Foreskin keratinocyte (primary cell): ENCODE measurements at places on chromosomes 7 and 10. TPM values are rescaled to one million over a fixed set of nuclear protein-coding genes. Genes with fewer than 3 reads are reported as not detected.

Gene DGKI
- not detected in 2 replicates for total RNA-seq

Gene ALOX5
- not detected in 2 replicates for total RNA-seq

Gene MEST
- 32.0 and 42.3 TPM in 2 replicates for total RNA-seq

Gene CYP3A5
- total RNA-seq = 1.1 and 1.9 TPM in 2 replicates

Gene CDK14
- total RNA-seq = 8.1 and 9.5 TPM in 2 replicates

Gene AKR1C4
- total RNA-seq = not detected in 2 replicates

Gene DPP6
- total RNA-seq = not detected in 2 replicates

Gene FAM131B
- 0.18 and 0.20 TPM in 2 replicates for total RNA-seq

Gene XRCC2
- 7.0 and 9.3 TPM in 2 replicates for total RNA-seq

Gene GPR146
- not detected in 2 replicates for total RNA-seq

Gene ATG9B
- 0.18 and 0.31 TPM in 2 replicates for total RNA-seq

Gene CLRN3
- total RNA-seq = not detected in 2 replicates

Gene PHYHIPL
- not detected in 2 replicates for total RNA-seq

Gene CTTNBP2
- total RNA-seq = 0.14 and 0.75 TPM in 2 replicates

Gene DLX5
- 0.28 and 0.37 TPM in 2 replicates for total RNA-seq

Gene FGFR2
- 30.3 and 35.8 TPM in 2 replicates for total RNA-seq

Gene SOSTDC1
- total RNA-seq = 0.07 TPM in 1 of 2 replicates, not detected in the other

Gene TWIST1
- 0.28 and 0.31 TPM in 2 replicates for total RNA-seq

Gene DENND2A
- total RNA-seq = 1.1 and 3.0 TPM in 2 replicates

Gene SLC26A3
- total RNA-seq = not detected in 2 replicates

Gene PNLIPRP2
- not detected in 2 replicates for total RNA-seq

Gene ASCC1
- 27.7 and 28.8 TPM in 2 replicates for total RNA-seq

Gene IL2RA
- not detected in 2 replicates for total RNA-seq

Gene SLIT1
- total RNA-seq = not detected in 2 replicates

Gene GRM3
- total RNA-seq = not detected in 2 replicates

Gene PRSS1
- total RNA-seq = not detected in 2 replicates

Gene SSBP1
- 251 and 260 TPM in 2 replicates for total RNA-seq

Gene HTR5A
- total RNA-seq = not detected in 2 replicates

Gene PODXL
- 0.53 and 2.3 TPM in 2 replicates for total RNA-seq

Gene CALML3
- total RNA-seq = 2.7 and 4.7 TPM in 2 replicates

Gene STX1A
- total RNA-seq = 15.9 and 20.1 TPM in 2 replicates

Gene CPVL
- total RNA-seq = 1.5 and 3.2 TPM in 2 replicates

Gene TOMM7
- total RNA-seq = 231 and 280 TPM in 2 replicates

Gene PKD2L1
- total RNA-seq = not detected in 2 replicates

Gene SPDYE8
- not detected in 2 replicates for total RNA-seq

Gene MOGAT3
- not detected in 2 replicates for total RNA-seq

Gene WIPF3
- 0.41 and 0.63 TPM in 2 replicates for total RNA-seq

Gene MRLN
- not detected in 2 replicates for total RNA-seq

Gene GSAP
- total RNA-seq = 3.9 and 4.2 TPM in 2 replicates

Gene ZP3
- 7.8 and 10.2 TPM in 2 replicates for total RNA-seq

Gene GIMAP7
- not detected in 2 replicates for total RNA-seq

Gene TMEM270
- total RNA-seq = not detected in 2 replicates

Gene SKIDA1
- total RNA-seq = 0.32 and 0.51 TPM in 2 replicates

Gene ZNF722
- not detected in 2 replicates for total RNA-seq

Gene IFIT3
- 54.8 and 78.5 TPM in 2 replicates for total RNA-seq

Gene ANKRD22
- 0.24 and 0.35 TPM in 2 replicates for total RNA-seq

Gene SPDYE16
- total RNA-seq = not detected in 2 replicates

Gene FFAR4
- total RNA-seq = not detected in 2 replicates

Gene ANKRD26
- 7.9 and 8.3 TPM in 2 replicates for total RNA-seq

Gene ITIH2
- total RNA-seq = not detected in 2 replicates
